Activated B cell treated with CpG ODN at 0.5 μM for 24 hours (primary cell): ENCODE measurements at places on chromosomes 6 and 20. TPM values are rescaled to one million over a fixed set of nuclear protein-coding genes. Genes with fewer than 3 reads are reported as not detected.

EPB41L1 gene
- total RNA-seq, result 0.49 and 0.64 TPM in 2 replicates

ZNF391 gene
- total RNA-seq, result 4.8 and 5.9 TPM in 2 replicates

RAET1L gene
- total RNA-seq, result not detected in 2 replicates

RBM24 gene
- total RNA-seq, result not detected in 2 replicates

METTL24 gene
- total RNA-seq, result not detected in 2 replicates

FAM83D gene
- total RNA-seq, result 0.93 and 1.2 TPM in 2 replicates

PRKN gene
- 2.3 and 3.5 TPM in 2 replicates for total RNA-seq

VIP gene
- total RNA-seq, result not detected in 2 replicates

SLX4IP gene
- 7.4 and 8.6 TPM in 2 replicates for total RNA-seq

PDYN gene
- not detected in 2 replicates for total RNA-seq

IRAK1BP1 gene
- total RNA-seq, result 2.4 and 3.0 TPM in 2 replicates

ZSCAN26 gene
- 16.0 and 17.8 TPM in 2 replicates for total RNA-seq

VSX1 gene
- total RNA-seq, result not detected in 2 replicates

PDE10A gene
- not detected in 2 replicates for total RNA-seq

C6orf163 gene
- total RNA-seq, result 5.7 and 6.8 TPM in 2 replicates

SLC16A10 gene
- total RNA-seq, result 0.02 and 0.13 TPM in 2 replicates

SPAG4 gene
- total RNA-seq, result 1.5 and 2.2 TPM in 2 replicates

PGC gene
- not detected in 2 replicates for total RNA-seq

CRISP2 gene
- not detected in 2 replicates for total RNA-seq

GRM1 gene
- not detected in 2 replicates for total RNA-seq

DEF6 gene
- total RNA-seq, result 68.7 and 79.9 TPM in 2 replicates

FERMT1 gene
- 0.56 TPM in 1 of 2 replicates, not detected in the other for total RNA-seq
